ENCODE measurements at places on chromosomes 13 and 19. TPM values are rescaled to one million over a fixed set of nuclear protein-coding genes. Genes with fewer than 3 reads are reported as not detected.

Gene PLPP2
- 51.7 TPM for total RNA-seq

DNA sequence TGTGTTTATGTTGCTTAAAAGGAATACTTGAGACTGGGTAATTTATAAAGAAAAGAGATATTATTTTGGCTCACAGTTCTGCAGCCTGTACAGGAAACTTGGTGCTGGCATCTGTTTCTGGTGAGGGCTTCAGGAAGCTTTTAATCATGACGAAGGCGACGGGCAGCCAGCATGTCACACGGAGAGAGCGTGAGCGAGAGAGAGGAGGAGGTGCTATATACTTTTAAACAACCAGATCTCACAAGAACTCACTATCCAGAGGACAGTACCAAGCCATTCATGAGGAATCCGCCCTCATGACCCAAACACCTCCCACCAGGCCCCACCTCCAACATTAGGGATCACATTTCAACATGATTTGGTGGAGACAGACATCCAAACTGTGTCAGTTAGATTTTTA lies 163.4 kb upstream of the TSC22D1 start:
- DNase-seq: no peak

Gene RINL
- 10.9 TPM for total RNA-seq

- no peak for DNase-seq
Observed at GRCh38 chr13:40503011-40503410, 163.4 kb downstream of the FOXO1 start.

- no peak for DNase-seq
Observed at GRCh38 chr13:48235341-48236135, 2.5 kb downstream of the ITM2B start.

Gene C5AR2
- total RNA-seq: not detected

Gene SCAF1
- 54.8 TPM for total RNA-seq

DNA sequence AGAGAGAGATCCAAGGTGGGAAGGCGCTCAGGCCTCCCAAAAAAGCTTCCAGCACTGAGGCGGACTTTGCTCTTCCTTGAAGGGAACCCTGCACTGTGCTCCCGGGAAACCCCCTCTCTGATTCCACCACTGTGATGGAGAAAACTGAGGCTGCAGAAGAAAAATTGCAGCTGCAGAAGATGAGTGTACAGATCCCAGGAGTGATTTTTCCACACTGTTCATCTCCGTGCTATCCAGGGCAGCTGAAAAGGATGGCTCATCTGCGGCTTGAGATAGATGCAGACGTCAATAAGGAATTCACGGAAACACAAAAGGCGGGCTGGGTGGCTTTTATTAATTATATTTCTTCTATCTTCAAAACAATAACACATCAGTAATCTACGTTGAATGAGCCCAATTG lies 26.2 kb downstream of the CCNE1 start:
- DNase-seq: no peak

- DNase-seq: no peak
Observed at GRCh38 chr13:41765813-41766212, 195.1 kb downstream of the VWA8 start.

GRCh38 chr13:51970349-51970748 lies 40.9 kb downstream of the ATP7B start:
- no peak for DNase-seq

Gene CGB8
- total RNA-seq: 1.2 TPM

Gene HTR2A
- total RNA-seq: not detected

DNA sequence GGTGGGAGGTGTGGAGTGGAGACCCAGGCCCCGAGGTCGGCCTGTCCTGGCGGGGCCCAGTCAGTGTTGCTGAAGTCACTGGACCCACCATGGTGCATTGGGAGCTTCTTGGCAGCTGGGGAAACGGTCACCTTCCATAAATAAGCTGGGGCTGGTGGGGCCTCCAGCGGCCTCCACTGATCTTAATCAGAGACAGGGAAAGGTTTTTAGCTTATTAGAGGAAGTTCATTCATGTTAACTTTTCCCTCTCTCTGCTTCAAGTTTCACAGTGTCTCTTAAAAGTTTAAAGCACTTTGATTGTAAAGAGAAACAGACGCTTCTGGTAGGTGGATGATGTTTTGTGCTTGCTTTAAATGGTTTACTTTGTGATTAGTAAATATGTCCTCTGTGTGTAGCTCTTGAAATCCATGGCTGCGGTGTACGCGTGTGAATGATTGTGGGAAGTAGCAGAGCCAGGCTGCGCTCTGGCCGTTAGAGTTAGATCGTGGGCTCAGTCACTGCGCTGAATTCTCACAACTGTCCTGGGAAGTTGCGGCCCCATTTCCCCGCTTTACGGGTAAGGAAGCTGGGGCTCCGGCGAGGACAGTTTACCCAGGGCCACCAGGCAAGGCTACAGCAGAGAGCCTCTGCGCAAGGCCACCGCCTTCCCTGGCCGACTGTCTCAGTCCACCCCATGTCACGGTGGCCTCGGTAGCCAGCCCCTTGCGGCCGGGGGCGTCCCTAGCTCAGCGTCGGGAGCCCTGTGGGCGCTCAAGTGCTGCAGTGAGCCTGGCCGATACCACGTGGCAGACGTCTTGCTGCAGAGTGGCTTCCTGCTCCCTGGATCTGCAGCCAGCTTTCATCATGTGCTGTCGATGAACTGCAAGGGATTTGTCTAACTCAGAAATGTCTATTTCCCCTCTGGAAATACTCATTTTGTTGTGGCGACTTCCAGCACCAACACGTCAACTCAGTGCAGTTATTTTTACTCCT lies 16.5 kb upstream of the NDUFS7 start:
- no peak for DNase-seq

- no peak for DNase-seq
Observed at GRCh38 chr13:22107549-22107948, 436.7 kb downstream of the FGF9 start.

GRCh38 chr13:70829748-70830147 lies 721.5 kb upstream of the KLHL1 start:
- DNase-seq: no peak

Gene ZNF799
- total RNA-seq: 3.0 TPM

GRCh38 chr19:2394054-2394441 lies 33.3 kb downstream of the TIMM13 start:
- DNase-seq: no peak

- DNase-seq: no peak
Observed at GRCh38 chr19:57566396-57567265, 7.0 kb upstream of the ZNF550 start.

GRCh38 chr19:23561341-23561740 lies 125.7 kb downstream of the ZNF675 start:
- no peak for DNase-seq

GRCh38 chr13:41465241-41465847 lies 8.0 kb downstream of the RGCC start:
- peak; percentile 31 for DNase-seq

GRCh38 chr13:49641801-49642291 lies 13.5 kb downstream of the ARL11 start:
- no peak for DNase-seq

All from epithelial cell of proximal tubule (primary cell).